ENCODE measurements at places on chromosomes 6 and 20.

- DNase-seq = no peak
Observed at GRCh38 chr6:94350833-94351232, 931.5 kb upstream of the EPHA7 start.

DNA sequence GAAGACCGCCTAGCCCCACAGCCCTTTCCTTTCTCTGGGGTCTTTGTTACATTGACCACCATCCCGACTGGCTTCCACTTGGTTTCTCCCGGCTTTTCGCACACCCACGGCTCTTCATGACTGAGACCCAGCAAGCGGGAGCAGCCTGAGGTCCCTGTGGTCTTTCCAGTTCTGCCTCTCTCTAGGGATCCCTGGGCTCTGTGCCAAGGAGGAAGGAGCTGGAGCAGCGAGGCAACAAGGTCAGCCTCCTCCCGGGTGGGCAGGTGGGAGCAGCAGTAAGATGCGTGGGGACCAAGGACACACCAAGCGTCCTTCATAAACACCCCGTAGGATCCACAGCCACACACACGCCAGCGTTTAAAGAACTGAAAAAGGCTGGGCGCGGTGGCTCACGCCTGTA, 29.6 kb upstream of the MRGBP start:
- DNase-seq = no peak

GRCh38 chr6:157185986-157186385, 137.3 kb downstream of the TMEM242 start:
- DNase-seq = no peak

GRCh38 chr6:44672841-44673240, 285.3 kb downstream of the CDC5L start:
- no peak for DNase-seq

DNA sequence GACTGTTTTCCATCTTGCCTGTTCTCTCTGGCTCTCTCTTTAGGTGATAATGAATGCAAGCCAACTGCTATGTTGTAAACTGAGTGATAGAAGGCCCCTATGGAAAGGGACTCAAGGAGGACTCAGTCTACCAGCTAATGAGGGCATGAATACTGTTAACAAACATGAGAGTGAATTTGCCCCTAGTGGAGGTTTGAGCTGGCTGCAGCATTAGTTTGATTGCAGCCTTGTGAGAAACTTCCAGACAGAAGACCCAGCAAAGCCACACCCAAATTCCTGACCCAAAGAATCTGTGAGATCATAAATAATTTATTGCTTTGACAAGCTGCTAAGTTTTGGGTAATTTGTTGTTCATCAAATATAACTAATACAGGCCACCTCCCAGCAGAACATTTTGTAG, 50.0 kb upstream of the PLCB1 start:
- DNase-seq = peak; percentile 1

DNA sequence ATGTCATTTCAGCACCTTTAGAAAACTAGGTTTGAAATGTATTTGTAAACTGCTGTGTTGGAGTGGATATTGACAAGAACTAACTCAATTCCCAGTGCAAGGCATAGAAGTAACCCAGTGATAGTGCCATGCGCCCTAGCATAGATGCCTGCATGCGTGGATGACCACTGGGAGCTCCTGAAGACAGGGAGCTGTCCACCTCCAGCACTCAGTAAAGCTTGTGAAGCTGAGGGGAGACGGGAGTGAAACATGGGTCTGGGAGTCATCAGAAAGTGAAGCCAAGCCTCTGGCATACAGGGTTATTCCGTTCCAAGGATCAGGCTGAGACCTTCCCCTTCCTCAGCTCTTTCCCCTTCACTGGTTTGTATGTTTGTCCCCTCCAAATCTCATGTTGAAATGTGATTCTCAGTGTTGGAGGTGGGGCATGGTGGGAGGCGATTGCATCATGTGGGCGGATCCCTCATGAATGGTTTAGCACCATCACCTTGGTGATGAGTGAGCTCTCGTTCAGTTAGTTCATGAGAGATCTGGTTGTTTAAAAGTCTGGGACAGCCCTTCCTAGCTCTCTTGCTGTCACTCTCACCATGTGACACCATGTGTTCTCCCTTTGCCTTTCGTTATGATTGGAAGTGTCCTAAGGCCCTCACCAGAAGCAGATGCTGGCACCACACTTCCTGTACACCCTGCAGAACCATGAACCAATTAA, 146.5 kb upstream of the FERMT1 start:
- DNase-seq = no peak

- DNase-seq = no peak
Observed at GRCh38 chr6:162713974-162714780, 13.4 kb downstream of the PRKN start.

DNA sequence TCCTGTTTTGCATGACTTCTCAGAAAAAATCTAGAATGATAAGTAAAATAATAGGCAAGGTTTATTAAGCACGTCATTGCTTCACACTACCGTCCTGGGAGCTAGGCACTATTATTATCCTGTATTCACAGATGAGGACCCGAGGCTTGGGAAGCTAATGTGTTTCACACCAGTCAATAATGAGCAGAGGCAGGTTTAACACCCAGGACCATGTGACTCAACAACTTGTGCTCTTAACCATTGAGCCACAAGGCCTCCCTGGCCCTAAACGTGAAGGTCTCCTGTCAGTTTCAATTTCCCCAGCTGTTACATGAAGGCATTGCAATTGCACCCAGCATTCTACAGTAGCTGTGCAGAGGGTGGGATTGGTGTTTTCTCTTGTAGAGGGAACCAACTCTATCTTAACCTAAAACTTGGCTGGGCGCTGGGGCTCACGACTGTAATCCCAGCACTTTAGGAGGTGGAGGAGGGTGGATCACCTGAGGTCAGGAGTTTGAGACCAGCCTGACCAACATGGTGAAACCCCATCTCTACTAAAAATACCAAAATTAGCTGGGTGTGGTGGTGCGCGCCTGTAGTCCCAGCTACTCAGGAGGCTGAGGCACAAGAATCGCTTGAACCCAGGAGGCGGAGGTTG, 191.2 kb downstream of the BCAS1 start:
- no peak for DNase-seq

DNA sequence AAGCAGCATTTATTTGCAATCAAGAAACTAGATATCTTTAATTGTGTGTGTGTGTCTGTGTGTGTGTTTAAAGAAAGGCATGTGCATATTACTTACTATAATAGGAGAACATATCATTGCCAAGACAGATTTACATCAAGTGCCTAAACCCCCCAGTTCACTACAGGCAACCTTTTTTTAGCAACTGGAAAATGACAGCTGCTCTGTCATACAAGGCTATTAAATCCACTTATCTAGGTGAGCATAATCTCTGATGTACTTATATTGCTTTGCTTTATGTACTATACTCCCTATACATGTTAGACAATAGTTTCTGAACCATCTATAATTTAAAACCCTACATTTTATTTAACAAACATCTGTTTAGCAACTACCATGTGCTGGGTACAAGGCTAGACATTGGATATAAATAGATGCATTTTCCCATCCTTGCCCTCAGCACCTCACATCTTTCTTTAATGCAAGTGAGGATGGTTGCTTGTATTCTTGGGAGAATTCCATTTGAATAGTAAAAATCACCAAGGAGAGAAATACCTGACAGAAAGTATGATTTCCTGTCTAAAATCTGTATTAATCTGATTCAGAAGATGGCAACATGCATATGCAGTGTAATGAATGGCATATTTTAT, 398.3 kb downstream of the LAMA2 start:
- DNase-seq = no peak

DNA sequence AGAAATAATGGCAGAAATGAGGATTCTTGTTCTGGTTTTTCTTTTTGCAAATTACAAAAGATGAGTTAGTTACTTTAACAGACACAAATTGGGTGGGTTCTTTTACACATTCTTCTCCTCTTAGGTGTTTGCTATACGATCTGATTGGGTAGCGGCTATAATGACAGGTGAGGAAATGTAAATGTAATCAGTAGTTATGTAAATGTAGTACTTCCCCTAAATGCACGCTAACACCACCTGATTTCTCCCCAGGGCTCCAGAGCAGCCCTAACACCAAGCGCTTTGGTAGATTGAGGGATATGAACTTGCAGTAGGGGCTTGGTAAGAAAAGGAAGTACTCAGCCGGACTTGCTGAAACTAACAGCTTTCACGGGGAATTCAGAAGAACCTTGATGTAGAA, 499.4 kb upstream of the NOX3 start:
- peak; percentile 65 for DNase-seq

DNA sequence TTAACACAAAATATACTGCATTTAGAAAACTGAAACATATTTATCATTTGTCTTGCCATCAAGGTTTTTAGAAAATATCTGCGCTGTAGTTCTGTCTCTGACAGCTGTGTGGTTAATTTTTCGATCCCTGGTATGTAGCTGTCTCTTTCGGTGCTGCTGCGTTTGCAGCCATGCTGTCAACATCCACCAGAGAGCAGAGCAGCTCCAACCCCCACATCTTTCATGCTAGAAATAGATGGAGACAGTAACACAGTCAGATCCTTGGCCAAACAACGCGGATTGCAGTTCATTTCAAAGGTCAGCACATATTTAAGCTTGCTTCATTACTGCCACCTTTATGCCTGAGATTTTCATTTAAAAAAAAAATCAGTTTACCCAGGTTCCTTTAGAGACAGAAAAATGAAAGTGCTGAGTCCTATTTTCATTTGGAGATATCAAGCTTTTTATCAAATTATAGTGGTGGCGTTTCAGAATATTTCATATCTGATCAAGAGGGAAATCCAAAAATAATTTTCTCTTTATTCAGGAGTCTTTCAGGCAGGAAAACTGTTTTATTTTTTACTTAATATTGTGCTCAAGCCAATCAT, 157.7 kb upstream of the MMS22L start:
- DNase-seq = peak; percentile 16

DNA sequence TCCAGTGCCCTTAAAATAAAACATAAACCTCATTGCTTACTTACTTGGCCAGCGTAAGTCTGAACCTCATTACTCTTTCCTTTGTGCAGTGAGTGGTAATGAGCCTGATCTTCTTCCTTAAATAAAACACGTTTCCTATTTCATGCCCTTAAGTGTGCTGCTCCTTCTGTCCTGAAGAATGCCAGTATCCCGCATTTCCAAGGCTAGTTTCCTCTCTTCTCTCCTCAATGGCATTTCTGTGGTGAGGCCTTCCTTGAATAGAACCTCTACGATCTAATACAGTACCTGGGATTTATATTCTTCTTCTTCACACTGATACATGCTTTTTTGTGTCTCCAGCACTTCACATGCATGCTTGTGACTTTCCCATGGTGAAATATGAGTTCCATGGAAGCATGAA, 523.4 kb upstream of the CDH4 start:
- no peak for DNase-seq

GRCh38 chr6:14271789-14272736, 154.5 kb downstream of the CD83 start:
- DNase-seq = no peak

GRCh38 chr6:104521176-104521575, 338.5 kb downstream of the HACE1 start:
- DNase-seq = no peak

Data from H7 (cell line).